ENCODE measurements at places on chromosomes 7 and 10.

- DNase-seq, result no peak
These were observed 4.2 kb upstream of the EBF3 start for GRCh38 chr10:129968020-129968852.

DNA sequence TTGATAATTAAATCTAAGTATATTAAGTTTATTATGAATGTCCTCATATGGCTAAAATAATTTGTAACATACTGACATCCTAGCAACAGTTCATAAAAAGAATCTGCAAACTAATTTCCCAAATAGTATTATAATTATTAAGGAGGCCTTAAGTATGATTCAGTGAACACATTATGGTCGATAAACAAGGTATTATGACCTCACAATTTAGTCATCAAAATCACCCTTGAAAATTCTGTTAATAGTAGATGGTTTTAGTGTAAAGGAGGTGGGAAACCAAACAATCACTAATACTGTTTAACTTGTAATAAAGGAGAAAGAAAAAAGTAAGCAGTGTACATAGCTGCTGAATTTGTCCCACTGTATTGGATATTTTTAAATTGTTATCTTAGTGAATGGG lies 2.1 kb downstream of the ETV1 start:
- no peak for DNase-seq

DNA sequence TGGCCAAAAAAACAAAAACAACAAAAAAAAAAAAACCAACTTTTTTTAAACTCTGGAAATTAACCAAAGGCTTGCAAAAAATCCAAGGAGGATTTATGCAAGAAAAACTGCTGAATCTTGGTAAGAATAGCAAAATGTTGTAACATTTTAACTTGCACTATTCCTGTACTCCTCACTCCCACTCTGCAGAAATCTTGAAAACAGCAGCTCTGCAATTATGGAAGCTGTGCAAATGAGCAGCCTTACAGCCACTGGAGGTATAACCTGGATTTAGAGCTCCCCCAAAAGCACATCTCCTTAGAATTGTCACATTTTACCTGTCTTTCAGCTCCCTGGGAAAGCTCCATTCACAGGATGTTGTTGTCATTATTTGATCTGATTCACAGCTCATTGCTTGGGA lies 41.8 kb upstream of the LRGUK start:
- DNase-seq, result no peak

- DNase-seq, result no peak
These were observed 4.8 kb upstream of the REPIN1 start for GRCh38 chr7:150363872-150364271.

- DNase-seq, result no peak
These were observed 630.4 kb upstream of the FOXK1 start for GRCh38 chr7:4051696-4052095.

- no peak for DNase-seq
These were observed 67.5 kb upstream of the CUX1 start for GRCh38 chr7:101749891-101750290.

DNA sequence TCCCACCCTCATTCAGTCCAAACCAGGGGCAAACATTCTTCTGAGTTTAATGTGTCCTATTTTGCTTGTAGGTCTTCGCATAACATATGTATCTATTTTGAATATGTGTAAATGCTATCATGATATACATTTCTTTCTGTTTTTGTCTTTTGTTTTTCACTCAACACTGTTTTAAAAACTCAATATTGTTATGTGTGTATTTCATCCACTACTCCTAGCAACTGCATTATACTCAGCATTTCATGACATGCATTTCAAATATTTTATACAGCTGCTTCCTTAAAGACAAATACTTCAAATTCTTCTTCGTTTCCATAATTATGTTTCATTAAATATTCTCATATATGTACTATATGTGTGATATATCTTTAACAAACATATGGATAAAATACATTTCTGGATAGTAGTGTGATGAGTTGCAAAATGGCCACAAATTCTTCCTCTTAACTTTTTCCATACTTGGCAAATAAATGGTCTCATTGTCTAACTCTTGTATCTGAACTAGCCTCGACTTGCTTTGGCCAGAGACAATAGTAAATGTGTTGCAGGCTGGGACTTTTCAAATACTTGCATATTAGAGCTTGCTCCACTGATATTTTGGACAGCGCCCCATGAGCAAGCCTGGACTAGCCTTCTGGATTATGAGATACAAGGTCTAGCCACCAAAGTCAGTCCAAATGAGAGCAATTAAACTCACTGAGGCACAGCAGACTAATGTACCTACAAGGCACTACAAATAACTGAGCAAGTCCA lies 539.7 kb upstream of the KCND2 start:
- DNase-seq, result no peak

DNA sequence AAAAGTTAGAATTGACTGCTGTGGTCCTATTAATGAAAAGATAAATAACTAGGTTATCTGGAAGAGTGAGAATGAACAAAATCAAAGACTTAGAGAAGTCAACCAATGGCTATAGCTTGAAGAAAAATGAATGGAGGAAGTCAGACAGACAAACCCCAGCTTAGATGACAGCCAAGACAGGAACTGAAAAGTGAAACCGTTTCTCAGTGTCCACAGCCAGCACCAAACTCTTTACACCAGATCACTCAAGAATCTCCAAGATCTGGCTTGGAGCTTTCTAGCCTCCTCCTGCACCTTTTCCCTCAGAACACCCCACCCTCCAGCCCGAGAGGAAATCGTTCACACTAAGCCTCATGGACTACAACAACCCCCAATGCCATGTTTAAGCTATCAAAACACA lies 167.0 kb downstream of the SFMBT2 start:
- DNase-seq, result peak; percentile 23

DNA sequence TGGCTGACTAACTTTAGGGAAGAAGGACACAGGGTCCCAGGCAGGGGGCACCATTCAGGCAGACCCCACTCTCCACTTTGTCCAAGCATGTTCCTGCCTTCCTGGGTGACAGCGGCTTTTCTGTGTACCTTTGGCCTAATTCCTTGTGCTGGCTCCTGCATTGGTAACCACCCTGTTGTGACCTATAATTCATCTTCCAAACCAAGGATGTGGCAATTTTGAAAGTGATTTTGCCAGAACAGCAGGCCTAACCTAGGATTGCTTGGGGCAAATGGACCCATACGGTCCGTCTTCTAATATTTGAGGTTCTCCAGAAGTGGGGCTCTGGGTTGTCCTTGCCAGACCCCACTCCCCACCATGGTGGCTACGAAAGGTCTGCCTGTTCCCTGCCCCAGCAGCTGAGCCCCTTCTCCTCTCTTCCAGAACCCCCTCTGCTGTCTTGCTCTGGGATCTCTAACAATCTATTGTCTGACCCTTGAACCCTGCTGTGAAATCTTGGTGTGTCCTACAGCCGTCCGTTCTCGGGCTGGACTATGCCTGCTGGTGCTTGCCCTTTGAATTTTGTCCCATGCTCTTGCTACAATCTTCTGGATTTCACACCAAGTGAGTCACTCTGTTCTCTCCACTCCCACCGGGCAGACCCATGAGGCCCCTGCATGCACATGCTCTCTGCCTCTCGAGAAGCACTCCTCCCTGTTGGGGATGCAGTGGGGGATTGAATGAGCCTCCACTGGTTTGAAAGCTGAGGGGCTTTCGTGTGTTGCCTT lies 316.0 kb downstream of the CXCL12 start:
- DNase-seq, result no peak

- no peak for DNase-seq
These were observed 184.5 kb upstream of the PRSS58 start for GRCh38 chr7:142442396-142442795.

DNA sequence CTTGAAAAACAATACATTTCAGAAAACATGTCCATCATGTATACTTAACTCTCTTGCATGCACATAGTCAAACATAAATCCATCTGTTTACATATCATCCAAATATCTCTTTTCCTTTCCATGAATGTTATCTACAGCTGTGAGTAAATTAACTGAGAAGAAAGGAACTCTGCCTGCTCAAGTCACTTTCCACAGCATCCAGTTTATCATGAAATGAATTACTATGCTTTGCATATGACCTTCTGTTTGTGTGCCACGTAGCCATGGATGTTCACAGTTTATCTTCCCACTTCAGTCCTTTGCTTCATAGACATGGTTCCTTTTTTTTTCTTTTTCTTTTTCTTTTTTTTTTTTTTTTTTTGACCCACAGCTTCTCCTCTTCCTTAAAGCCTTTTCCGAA lies 39.6 kb downstream of the BZW2 start:
- DNase-seq, result no peak

GRCh38 chr10:98649170-98649569 lies 202.4 kb upstream of the HPS1 start:
- DNase-seq, result no peak

DNA sequence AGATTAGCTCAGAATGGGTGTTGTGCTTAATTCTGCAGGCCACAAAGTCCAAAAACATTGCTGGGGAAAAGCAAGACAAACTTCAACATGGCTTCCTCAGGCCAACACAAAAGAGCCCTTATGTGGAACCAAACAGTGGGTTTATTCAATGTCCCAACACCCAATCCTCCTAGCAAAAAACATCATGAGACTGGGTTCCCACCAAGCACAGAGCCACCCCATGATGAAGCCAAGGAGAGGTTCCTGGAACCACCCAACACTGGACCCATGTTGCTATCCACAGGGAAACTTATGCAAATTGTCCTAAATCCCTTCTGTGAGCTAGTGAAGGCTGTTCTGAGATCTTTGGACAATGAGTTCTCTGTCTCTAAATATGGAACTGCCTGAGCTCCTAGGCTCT lies 24.0 kb downstream of the SLC25A13 start:
- DNase-seq, result no peak

DNA sequence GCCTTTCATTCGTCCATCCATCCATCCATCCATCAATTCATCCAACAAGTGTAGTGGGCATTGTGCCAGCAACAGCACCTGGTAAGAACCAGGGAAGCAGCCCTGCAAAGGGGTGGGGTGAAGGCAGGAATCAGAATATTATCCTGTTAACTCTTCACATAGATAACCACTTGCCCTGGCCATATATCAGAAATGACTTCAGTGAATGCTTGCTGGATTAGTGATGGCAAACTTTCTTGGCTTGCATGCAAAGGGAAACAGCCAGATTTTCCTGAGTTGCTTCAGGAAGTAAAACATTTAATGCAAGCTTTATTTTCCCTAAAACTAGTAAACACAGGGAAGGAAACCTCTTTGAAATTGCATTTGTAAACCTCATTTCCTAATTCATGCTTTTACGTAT lies 743 bp downstream of the OR2A5 start:
- no peak for DNase-seq

GRCh38 chr10:90227217-90227656 lies 525.8 kb downstream of the KIF20B start:
- DNase-seq, result no peak

DNA sequence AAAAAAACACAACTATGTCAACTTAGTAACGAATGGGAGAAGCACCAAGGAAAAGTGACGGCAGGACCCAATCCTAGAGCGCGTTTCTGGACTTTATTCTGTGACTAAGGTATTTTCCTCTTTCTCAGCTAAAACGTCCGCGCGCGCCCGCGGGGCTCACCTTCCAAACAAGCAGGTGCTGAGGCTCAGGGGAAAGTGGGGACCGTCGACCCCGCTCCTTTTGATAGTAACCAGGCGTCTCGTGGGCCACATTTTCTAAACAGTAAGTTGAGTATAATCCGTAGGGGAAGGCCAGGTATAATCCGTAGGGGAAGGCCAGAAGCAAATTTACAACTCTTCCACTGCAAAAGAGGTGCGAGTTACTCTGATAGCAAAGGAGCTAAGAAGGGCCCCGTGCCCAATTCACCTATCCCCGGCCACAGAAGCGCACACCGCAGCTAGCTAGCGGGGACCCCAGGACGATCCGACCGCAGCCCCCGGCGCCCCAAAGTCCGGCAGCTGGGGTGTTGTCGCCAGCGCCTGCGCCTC lies 743 bp downstream of the MKI67 start:
- DNase-seq, result no peak

DNA sequence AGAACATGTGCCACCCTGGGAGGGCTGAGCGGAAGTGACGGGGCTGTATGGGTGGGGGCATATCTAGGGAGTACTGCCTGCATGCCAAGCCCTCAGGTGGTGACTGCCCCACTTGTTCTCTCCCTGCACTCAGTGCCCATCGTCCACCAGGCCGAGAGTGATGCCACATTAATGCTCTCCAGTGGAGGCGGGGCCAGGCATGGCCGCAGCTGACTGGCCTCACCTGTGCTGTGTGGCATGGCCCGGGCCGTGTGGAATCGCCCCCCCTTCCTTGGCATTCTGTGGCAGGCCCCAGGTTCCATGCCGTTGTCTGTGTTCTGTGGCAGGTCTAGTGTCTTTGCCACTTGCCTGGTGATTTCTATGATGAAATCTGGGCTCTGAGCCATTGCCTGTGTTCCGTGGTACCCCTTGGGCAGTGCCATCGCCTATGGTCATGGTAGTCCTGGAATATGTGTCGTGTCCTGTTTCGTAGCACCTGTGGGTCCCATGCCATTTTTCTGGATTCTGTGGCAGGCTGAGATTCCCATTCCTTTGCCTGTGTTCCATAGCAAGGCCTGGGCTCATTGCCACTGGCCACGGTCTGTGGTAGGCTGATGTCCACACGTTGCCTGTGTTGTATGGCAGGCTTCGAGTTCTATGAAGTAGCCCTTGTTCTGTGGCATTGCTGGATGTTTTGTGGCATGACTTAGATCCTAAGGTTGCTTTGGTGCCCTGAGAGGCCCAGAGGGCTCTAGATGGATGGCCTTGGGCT lies 8.9 kb downstream of the FLNC start:
- DNase-seq, result no peak

GRCh38 chr7:25095516-25096345 lies 29.3 kb downstream of the CYCS start:
- DNase-seq, result no peak

DNA sequence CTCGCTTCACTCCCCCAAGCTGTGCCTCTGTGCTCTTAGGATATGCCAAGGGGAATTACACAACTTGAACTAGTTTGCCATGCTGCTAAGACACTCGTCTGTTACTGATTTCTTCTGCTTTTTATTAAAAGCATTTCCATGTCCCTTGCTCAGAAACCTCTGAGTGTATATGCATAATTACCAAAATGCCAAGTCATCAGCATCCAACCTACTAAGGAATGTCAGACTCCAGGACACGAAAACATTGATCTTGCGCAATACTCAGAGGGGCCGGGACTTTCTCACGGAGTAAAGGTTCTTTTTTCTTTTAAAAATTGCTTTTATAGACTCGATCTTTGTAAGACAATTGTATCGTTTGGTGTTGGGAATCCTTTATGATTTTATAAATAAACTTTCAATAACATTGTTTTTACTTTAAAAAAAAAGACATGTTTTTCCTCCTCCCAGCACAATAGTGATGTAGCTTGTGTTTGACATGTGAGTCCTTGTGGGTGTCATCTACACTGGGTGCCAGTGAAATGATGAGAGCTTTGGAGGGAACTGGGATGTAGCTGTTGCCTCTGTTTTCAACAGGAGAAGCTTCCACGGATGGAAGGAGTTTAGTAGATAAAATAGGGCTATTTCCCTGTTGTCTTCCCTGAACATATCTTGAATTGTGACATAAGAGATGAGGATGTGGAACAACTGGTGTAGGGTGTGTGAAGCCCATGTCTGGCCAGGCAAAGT lies 43.6 kb downstream of the CNNM1 start:
- no peak for DNase-seq

GRCh38 chr7:107043921-107044346 lies 571 bp upstream of the PRKAR2B start:
- no peak for DNase-seq

GRCh38 chr10:21519941-21520436 lies 5.5 kb downstream of the SKIDA1 start:
- peak; percentile 46 for DNase-seq

- no peak for DNase-seq
These were observed 33.4 kb upstream of the WASL start for GRCh38 chr7:123782071-123782798.

- no peak for DNase-seq
These were observed 178.4 kb downstream of the ARHGAP12 start for GRCh38 chr10:31749981-31750840.

- DNase-seq, result no peak
These were observed 216.9 kb downstream of the POLR1F start for GRCh38 chr7:19491821-19492452.
